Endothelial cell of coronary artery (primary cell): ENCODE measurements at places on chromosomes 5 and 9. TPM values are rescaled to one million over a fixed set of nuclear protein-coding genes. Genes with fewer than 3 reads are reported as not detected.

The PCDHA5 gene
- total RNA-seq: 0.09 TPM in 2 replicates

The PGM5 gene
- 1.1 TPM in 1 of 2 replicates, not detected in the other for total RNA-seq

The FYB1 gene
- total RNA-seq: not detected in 2 replicates

The LTC4S gene
- 1.1 and 1.2 TPM in 2 replicates for total RNA-seq

The KCNN2 gene
- 0.54 TPM in 1 of 2 replicates, not detected in the other for total RNA-seq

The OR1L1 gene
- not detected in 2 replicates for total RNA-seq

The FAM163B gene
- total RNA-seq: not detected in 2 replicates

The STK10 gene
- 37.5 and 45.6 TPM in 2 replicates for total RNA-seq

The CFAP157 gene
- not detected in 2 replicates for total RNA-seq

The PCDHA7 gene
- 0.27 and 0.28 TPM in 2 replicates for total RNA-seq
